ENCODE measurements at places on chromosomes 3 and 15.

DNA sequence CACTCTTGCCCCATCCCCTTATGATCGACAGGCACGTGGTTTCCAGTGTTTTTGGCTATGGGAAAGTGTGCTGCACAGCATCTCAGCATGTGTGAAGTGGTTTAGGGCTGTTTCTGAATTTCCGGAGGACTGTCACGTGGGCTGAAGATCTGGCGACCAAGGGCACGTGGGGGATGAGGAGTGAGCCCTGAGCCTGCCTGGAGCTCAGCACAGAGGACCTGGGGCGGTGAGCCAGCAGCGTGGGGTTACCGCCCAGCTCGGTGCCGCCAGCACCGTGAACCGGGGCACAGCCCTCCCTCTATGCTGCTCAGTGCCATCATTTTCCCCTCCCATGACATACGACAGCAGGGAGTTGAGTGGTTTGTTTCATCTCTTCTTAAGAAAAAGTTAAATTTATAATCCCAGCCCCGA, 150.2 kb downstream of the DNAJB8 start:
- no peak for DNase-seq

DNA sequence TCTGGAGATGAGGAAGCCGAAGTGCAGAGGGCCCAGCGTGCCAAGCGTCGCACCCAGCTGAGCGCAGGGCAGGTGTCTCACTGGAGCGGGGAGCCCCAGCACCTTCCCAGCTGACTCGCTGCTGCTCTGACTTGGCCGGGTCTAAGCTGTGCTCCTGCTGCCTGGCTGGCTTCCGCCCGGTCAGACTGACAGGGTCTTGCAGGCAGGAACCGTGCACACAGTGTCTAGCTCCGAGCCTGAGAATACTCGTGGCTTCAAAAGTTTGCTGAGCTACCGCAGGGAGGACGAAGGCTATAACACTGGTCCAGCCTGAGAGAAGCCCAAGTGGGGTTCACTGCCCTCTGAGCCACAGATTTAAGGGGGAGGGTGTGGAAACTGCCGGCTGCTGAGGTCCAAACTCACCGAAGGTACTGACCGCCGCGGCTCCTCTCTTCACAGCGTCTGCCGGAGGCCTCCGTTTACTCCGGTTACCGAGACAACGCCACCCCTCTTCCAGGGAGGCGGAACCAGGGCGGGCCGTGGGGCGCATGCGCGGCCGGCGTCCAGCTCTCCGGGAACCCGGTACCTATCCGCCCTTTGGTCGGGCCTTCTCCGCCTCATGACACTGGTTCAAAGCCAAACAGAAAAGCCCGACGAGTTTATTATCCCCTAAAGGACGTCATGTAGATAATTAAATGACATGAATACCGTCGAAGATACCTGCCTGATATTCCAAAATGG, at the start of gene CFAP44:
CFAP44 (minus strand) TSS at position 443 of the 720 bp plus-strand sequence. CDS start 7,829 bp downstream, outside the sequence.
- DNase-seq: peak; percentile 9

GRCh38 chr15:75038231-75038630, 14.8 kb downstream of the PPCDC start:
- DNase-seq: no peak

GRCh38 chr3:190586631-190587011, 72.7 kb downstream of the IL1RAP start:
- DNase-seq: no peak

DNA sequence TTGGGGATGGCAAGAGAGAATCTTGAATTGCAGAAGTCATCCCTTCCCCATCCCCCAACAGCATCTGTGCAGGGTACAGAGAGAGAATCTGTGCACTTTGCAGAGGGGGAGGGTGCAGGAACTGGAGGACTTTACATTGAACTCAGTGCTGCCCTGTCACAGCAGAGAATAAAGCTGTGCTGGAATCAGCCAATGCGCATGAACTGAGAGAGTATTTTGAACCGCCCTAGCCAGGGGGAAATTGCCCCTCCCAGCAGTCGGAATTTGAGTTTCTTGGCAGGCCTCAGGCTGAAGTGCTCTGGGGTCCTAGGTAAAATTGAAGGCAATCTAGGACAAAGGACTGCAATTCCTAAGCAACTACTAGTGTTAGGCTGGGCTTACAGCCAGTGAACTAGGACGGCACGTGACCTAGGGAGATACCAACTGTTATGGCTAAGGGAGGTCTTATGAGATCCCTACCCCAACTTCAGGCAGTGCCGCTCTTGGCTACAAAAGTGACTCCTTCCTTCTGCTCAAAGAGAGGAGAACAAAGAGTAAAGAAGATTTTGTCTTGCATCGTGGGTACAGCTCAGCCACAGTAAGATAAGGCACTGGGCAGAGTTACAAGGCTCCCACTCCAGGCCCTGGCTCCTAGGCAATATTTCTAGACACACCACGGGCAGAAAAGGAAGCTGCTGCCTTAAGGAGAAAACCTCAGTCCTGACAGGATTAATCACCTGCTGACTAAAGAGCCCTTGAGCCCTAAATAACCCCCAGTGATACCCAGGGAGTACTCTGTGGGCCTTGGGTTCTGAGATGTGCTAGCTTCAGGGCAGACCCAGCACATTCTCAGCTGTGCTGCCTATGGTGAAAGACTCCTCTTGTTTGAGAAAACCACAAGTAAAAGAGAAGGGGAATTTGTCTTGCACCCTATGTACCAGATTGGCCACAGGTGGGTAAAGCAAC, 300.5 kb upstream of the ALCAM start:
- DNase-seq: no peak

DNA sequence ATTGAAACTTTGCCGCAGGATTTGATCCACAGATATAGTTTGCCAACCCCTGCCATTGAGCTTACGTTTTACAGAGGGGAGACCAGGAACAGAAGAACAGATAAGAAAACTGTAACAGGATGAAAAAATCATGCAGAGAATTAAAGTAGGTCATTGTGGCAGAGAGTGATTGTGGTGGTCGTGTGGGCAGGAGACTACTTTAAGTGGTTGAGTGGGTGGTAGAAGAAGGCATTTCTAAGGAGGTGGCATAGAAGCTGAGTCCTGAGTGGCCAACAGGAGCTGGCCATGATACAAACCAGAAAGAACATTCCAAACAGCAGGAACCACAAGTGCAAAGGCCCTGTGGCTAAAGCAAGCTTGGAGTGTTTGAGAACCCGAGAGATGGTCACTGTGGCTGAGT, 34.5 kb downstream of the COLQ start:
- DNase-seq: no peak

GRCh38 chr3:42257007-42257406, 9.0 kb downstream of the CCK start:
- DNase-seq: no peak

DNA sequence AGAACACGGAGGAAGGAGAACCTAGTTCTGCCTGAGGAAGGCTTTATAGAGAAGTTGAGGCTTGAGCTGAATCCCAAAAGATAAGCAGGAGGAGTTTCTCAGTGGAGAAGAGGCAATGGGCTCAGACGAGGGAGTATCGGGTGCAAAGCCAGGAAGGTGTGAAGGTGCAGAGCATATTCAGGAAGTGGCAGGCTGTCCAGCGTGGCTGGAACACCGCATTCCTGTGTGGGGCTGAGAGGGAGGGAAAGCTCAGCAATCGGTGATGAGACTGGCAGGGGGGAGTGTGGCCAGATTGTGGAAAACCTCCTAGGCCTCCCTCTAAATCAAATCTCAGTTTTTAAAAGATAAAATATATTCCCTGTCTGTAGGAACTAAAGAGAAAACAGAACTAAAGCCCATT, 63.0 kb downstream of the ARHGAP31 start:
- DNase-seq: no peak

- DNase-seq: no peak
Measured at GRCh38 chr15:49082960-49083359, 36.7 kb upstream of the SECISBP2L start.

DNA sequence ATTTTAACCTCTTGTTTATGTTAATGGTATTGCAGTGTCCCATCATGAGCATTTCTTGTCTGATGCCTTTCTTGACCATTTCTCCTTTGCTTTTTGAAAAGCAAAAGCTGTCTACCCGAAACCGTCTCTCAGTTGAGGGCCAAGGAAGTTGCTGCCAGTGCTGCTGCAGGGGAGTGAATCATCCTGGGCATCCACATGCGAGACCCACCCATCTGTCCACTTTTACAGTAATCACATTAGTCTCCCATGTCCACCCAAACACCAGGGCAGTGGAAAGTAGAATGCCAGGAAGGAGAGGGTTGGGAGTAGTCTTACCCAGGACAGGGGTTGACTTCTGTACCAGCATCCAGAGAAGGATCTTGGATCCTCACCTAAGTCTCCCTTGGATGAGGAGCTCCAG, 48.6 kb upstream of the TEX264 start:
- DNase-seq: no peak

DNA sequence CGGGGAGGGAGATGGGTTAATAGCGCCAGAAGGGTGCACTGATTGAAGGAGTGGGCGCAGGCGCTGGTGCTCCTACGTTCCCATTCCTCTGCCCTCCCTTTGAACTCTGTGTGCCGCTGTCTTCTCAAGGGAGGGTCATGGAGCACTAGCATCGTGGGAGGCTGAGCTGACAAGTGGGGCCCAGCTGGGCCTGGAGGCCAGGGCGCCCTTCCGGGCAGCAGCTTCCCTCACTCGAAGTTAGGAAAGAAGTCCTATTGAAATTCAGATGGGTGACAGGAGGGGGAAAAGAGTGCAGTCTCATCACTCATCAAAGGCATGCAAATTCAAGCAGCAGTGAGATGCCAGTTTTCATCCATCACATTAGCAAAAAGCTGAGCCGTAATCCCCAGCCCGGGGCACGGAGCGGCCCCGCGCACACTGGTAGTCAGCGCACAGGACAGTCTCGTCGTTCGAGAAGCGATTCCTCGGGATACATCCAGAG, 128.2 kb downstream of the LRRK1 start:
- no peak for DNase-seq

- no peak for DNase-seq
Measured at GRCh38 chr15:63887630-63888029, 53.9 kb upstream of the HERC1 start.

GRCh38 chr3:50491023-50491422, 12.4 kb downstream of the CACNA2D2 start:
- no peak for DNase-seq

DNA sequence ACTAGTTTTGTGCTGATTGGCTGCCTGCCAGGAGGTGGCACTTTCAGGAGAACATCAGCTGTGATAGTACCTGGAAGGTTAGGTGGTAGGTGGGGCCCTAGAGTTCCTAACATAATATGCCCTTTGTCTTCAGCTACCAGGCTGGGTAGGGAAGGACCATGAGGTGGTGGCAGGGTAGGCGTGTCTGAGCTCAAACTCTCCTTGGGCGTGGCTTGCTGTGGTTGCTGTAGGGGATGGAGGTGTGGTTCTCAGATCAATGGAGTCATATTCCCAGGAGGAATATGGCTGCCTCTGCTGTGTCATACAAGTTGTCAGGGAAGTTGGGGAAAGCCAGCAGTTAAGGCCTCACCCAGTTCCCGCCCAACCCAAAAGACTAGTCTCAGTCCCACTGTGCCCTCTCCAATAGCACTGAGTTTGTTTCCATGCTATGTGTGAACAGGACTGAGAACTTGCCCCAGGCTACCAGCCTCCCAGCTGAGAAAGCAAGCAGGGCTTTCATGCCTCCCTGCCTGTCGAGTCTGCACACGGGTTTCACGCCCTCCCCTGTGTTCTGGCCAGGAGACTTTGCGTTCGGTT, 107.7 kb downstream of the CHCHD4 start:
- DNase-seq: no peak

DNA sequence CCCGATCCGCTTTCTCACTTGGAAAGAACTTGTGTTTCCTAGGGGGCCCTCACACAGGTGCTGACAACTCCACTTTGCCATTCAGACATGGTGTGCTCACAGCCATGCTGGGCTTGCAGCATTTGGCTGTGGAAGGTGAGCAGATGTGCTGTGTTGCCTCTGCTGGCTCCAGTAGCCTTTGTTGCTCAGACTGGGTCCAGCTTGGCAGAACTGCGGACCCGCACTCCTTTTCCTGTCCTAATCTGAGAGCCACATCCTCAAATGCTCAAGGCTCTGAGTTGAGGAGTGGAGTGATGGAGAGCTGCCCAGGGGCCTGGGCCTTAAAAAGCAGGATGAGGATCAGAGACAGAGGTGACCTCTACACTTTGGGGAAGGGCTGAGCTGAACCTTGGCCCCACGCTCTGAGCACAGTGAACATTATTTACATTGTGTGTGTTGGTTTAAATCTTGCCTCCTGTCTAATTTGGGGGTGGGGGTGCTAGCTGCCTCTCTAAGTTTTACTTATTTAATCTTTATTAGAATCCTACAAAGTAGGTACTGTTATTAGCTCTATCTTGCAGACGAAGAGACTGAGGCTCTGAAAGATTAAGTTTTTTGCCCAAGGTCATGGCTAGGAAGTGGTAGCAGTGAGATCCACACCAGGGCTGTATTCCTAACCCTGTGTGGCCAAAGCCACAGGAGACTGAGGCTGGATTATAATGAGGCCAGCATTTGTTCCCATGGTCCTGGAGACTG, 17.2 kb downstream of the ACOX2 start:
- DNase-seq: no peak

DNA sequence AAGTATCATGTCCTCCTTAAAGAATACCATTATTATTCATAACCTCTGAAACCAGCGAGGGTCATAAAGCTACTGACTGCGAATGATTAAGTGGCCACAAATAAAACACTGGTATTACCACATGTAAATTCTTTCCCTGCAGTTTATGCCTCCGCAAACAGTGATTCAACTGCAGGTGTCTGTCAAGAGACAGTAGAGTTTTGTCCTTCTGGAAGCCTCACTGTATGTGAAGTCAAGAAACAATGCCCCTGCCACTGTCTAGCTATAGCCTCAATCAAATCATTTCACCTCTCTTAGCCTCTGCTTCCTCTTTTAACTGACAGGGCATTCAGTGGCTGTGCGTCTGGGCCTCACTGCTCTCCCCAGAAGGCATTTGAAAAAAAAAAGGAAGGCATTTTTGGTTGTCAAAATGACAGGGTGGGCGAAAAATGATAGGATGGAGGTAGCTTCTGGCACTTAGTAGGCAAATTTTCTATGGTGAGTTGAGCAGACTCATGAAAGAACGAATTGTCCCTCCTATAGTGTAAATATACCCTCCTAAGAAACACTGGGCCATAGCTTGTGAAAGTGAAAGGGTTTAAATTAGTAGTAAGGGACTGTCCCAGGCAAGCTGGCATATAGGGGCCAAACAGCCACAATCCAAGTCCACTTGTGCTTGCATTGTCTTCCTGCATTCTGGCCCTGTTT, 66.7 kb downstream of the FILIP1L start:
- no peak for DNase-seq

- DNase-seq: peak; percentile 23
Measured at GRCh38 chr15:40843885-40844695, at the start of gene SPINT1. TSS of gene SPINT1 (plus strand) at chr15:40844048. CDS start at chr15:40844555, 507 bp downstream.

DNA sequence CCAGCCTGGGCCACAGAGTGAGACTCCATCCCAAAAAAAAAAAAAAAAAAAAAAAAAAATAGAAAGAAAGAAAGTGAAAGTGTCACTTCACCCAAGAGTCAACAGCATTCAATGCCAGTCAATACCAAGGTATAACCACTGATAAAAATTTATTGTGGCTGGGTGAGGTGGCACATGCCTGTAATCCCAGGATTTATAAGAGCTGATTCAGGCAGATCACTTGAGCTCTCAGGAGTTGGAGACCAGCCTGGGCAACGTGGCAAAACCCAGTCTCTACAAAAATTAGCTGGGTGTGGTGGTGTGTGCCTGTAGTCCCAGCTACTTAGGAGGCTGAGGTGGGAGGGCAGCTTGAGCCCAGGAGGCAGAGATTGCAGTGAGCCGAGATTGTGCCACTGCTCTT, 46.5 kb upstream of the PIK3CB start:
- DNase-seq: no peak

All from NCI-H510A (cell line).